CD4-positive, alpha-beta memory T cell (primary cell): ENCODE measurements at places on chromosomes 11 and 22. TPM values are rescaled to one million over a fixed set of nuclear protein-coding genes. Genes with fewer than 3 reads are reported as not detected.

DNA sequence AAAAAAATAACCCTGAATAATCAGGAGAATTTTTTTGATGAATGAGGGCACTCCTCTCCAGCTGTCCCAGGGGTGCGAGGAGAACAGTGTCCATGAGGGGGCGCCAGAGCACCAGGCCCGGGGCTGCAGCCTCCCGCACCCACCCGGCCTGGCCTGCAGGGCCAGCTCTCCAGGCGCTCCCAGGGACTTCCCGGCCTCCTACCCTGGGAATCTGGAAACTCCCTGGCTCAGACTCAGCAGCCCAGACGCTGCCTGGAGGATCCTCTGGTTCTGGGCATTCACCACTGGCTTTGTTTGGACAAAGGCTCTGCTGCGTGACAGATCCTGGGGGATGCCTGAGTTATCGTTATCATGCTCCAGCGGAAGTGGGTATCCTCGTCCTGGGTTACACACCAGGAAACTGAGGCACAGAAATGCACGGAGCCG is 31.0 kb downstream of the MCM5 start:
- peak; percentile 64 for DNase-seq

DNA sequence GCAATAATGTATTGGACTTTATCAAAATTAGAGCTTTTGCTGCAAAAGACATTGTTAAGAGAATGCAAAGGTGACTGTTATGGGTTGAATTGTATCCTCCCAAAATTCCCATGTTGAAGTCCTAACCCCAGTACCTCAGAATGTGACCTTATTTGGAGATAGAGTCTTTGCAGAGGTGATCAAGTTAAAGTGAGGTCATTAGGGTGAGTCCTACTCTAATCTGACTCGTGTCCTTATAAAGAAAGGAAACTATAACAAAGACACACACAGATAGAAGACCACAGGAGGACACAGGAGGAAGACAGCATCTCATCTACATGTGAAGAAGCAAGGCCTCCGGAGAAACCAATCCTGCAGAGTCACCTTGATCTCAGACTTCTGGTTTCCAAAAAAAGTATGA is 1011.2 kb downstream of the TBC1D22A start:
- no peak for DNase-seq

DNA sequence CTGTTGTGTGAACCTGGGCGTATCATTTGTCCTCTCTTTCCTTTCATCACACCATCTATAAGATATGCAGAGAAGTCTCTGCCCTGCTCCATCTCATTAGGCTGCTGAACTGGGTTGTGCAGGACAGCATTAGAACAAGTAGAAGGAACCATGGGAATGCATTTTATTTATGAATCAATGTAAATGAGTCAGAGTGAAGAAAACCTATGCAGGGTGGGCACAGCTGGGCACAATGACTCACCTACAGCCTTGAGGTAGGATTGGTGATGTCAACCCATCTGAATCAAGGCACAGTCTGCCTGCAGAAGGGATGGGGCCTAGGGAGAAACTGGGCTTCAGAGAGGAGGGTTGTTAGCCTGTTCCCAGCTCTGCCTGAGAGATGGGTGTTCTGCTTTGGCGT is 123.4 kb downstream of the CSNK2A3 start:
- DNase-seq, result no peak

DNA sequence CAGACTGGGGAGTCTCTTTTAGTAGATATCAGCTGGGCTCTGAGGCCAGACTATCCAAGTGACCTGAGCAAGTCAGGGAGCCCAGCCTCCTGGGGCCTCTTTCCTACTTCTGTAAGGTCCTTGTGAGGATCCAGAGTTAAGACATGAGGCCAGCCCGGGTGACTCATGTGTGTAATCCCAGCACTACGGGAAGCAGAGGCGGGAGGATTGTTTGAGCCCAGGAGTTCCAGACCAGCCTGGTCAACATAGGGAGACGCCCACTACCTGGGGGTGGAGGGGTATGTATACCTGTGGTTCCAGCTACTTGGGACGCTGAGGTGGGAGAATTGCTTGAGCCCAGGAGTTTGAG is 36.9 kb upstream of the POLA2 start:
- DNase-seq, result no peak

DNA sequence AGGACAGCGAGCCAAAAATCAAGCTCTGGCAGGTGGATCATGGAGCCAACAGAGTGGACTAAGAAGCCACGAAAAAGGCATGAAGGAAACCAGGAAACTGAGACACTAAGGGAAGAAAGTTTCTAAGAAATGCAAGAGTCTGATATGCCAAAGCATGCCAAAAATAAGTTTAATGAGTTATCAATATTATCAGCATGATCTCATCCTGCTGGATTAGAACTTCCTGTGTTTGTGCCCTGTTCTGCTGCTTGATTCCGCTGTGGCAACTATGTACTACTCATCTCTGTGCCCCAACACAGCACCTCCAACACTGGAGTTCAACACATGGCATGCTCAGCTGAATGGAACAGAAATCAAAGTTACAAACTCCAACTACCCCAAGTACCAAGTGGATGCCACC is 10.8 kb downstream of the SNX19 start:
- DNase-seq, result no peak

- DNase-seq, result no peak
These were observed 3.2 kb downstream of the SIRT3 start for GRCh38 chr11:232783-233565.

DNA sequence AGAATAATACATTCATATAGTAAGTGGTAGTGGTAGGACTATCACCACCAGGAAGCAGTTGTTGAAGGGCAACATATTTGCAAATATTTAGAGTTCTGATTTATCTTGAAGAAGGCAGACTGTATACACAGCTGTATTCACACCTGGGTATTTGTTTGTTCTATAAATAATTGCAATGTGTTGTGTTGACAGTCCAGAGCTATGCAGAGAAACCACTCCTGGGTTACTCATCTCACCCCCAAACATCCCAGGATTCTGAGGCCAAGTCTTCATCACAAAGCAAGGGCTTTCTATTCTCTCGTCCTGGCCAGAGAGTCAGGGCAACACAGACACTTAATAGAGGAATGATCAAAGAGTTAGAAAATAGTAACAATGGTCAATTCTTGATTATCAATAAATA is 102.1 kb upstream of the FAT3 start:
- DNase-seq, result no peak

GRCh38 chr11:109071262-109071661 is 350.7 kb upstream of the C11orf87 start:
- no peak for DNase-seq

- DNase-seq, result no peak
These were observed 32.4 kb upstream of the MSANTD2 start for GRCh38 chr11:124832571-124832970.

DNA sequence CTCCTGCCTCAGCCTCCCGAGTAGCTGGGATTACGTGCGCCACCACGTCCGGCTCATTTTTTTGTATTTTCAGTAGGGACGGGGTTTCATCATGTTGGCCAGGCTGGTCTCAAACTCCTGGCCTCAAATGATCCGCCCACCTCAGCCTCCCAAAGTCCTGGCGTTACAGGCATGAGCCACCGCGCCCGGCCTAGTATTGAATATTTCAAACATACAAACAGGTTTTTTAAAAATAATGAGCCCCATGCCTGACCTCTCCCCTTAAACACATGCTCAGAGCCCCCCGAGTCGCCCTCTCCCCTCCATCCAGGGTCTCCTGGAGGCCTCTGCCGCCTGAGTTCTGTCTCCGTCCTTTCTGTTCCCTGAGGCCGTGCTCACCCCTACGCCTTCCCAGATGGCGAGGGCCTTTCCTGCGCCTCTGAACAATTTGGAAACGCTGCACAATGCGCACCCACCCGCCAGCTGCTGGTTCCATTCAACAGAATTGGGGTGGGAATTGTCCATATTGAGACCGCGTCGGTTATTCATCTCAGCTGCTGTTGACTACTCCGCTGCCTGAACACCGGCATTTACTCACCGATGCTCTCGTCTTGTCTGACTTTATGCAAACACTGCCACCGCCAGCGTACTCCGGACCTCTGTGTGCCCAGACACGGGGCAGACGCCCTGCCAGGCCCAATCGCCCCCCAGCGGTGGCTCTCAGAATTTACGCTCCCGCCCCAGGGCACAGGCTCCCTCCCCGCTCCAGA is 13.6 kb upstream of the RNH1 start:
- DNase-seq, result no peak

- peak; percentile 53 for DNase-seq
These were observed 6.8 kb downstream of the NAA40 start for GRCh38 chr11:63945477-63946163.

DNA sequence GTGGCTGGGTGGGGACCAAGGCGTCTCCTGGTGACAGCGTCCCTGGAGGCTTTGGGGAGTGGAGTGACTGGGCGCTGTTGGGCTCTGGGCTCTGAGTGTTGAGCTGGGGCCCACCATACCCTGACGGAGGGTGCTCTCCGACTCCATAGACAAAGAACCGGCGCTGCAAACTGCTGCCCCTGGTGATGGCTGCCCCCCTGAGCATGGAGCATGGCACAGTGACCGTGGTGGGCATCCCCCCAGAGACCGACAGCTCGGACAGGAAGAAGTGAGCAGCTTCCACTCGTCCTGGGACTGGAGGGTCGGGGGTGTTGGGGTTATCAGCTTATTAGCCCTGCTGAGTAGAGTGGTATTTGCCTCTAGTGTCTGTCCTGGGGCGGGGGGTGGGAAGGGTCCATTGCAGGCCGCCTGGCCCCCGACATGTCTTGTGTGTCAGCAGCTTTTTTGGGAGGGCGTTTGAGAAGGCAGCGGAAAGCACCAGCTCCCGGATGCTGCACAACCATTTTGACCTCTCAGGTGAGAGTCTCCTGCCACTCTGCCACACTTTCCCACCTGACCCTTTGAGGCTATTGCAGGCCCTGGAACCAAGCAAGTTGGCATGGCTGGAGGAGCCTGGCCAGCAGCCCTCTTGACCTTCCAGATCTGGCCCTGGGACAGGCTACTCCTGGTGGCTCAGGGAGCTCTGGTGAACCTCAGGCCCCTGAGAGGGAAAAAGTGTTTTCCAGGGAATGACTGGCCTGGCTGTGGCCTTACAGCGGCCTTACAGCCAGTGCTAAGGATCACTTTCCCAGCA is 7.6 kb downstream of the CLDN5 start:
- DNase-seq, result no peak

GRCh38 chr11:134581121-134581626 is 169.1 kb upstream of the B3GAT1 start:
- DNase-seq, result no peak

DNA sequence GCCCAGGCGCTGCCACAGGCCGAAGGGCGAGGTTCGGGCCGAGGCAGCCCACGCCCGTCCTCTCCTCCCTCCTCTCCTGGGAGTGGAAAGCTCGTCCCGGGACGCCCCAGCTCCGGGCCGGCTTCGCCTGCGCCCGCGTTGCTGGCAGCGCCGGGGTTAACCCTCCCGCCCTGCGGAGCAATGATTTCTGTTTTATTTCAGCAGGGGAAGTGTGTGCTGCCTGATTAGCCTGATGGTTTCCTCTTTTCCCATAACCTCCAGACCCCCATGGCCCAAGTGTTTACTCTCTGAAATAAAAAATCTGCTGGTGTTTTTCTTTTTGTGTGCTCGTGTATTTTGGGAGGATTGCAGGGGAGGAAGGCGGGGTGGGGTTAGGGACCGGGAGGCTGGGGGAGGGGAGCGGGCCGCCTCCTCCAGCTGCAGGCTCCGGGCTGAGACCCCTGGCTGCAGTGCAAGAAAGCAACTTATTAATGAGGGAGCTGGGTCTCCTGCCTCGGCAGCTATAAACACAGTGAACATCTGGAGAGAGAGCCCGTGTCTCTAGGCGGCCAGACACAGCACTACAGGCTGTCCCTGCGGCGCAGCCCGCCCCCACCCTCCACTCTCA is 38.6 kb downstream of the ETS1 start:
- DNase-seq, result no peak

GRCh38 chr11:93840981-93841380 is 9.4 kb downstream of the VSTM5 start:
- DNase-seq, result no peak

GRCh38 chr11:120928627-120929026 is 95.3 kb upstream of the TBCEL start:
- DNase-seq, result no peak

GRCh38 chr11:115345361-115345760 is 158.9 kb downstream of the CADM1 start:
- no peak for DNase-seq

- DNase-seq, result no peak
These were observed 43.6 kb downstream of the PPARA start for GRCh38 chr22:46193898-46194310.

DNA sequence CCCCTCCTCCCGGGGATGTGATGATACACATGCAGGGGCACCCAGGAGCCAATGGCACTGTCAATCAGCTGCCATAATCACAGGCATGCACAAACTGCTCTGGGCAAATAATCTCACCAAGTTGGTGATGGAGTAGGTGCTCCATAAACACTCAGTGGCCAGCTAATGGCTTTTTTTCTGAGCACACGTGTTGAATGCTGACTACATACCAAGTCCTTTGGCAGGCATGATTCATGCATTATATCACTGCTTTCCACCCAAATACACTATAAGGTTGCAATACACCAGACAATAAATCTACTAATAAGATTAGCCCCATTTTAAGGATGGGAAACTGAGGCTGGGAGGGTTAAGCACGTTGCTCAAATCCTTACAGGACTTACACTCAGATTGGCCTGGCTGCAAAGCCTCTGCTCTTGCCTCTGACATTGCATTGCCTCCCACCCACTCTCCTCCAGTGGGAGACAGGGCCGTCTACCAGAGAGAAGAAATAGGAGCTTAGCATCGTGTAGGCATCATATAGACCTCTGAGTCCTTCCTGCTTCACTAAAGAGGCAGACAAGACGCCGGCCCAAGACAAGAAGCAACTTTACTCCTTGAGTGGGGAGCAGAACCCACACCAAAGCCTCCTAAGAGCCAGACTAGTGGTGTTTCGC is 32.7 kb upstream of the ACCSL start:
- no peak for DNase-seq

GRCh38 chr22:26330971-26331625 is 98.0 kb upstream of the ASPHD2 start:
- peak; percentile 54 for DNase-seq

GRCh38 chr11:93655047-93655446 is 6.4 kb upstream of the CEP295 start:
- no peak for DNase-seq

GRCh38 chr11:4610258-4610935 is 2.4 kb upstream of the TRIM68 start:
- peak; percentile 20 for DNase-seq

Gene CDC42BPG
- polyA plus RNA-seq, result not detected

Gene DNAJB7
- not detected for polyA plus RNA-seq

Gene TRPC6
- polyA plus RNA-seq, result not detected

Gene SLC17A6
- not detected for polyA plus RNA-seq

Gene HBE1
- polyA plus RNA-seq, result not detected

Gene OR2AG2
- polyA plus RNA-seq, result not detected

Gene CNTN5
- polyA plus RNA-seq, result not detected

Gene GLYAT
- not detected for polyA plus RNA-seq

Gene PPFIA1
- 4.3 TPM for polyA plus RNA-seq

Gene SAA4
- polyA plus RNA-seq, result not detected

Gene LDLRAD3
- not detected for polyA plus RNA-seq

Gene LDHAL6A
- not detected for polyA plus RNA-seq

Gene FKBP2
- 106 TPM for polyA plus RNA-seq
